Skeletal muscle cell (primary cell): ENCODE measurements at places on chromosomes 12 and 14.
A peak's percentile ranks its signal among the peaks of the same experiment; 100 is the strongest.

DNA sequence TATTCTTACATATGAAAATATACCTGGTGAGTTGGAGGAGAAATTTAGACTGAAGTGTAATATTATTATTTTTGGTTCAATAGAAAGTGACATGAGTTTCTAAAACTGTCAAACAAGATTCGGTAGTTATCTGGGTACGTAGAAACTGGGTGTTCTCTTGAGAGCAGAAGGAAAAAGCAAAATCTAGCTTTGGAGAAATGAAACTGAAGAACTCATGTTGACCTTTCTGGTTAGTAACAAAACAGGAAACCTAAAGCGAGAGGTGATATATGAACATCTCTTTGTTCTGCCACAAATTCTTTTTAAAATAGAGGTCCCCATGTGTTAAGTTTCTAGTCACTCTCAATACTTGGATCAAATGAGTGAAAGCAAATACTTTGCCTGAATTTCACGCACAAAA lies 401.7 kb downstream of the TRHDE start:
- no peak for DNase-seq

DNA sequence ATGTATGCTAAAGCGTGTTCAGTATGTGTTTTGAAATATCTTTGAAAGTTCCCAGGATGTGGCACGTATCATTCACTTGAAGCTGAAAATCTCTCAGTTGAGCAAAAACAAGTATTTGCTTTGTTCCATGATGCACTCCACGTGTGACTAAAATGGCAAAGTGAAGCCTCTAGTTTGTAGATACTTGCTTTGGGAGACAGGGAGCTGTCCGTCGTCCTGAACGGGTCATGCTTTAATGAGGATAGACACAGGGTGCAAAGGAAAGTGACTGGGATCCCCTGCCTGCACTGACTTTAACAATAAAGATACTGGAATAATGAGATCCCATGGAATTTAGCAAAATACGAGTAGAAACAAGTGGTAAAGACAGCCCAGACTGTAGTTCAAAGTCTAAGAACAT lies 991.4 kb downstream of the NRXN3 start:
- no peak for DNase-seq

DNA sequence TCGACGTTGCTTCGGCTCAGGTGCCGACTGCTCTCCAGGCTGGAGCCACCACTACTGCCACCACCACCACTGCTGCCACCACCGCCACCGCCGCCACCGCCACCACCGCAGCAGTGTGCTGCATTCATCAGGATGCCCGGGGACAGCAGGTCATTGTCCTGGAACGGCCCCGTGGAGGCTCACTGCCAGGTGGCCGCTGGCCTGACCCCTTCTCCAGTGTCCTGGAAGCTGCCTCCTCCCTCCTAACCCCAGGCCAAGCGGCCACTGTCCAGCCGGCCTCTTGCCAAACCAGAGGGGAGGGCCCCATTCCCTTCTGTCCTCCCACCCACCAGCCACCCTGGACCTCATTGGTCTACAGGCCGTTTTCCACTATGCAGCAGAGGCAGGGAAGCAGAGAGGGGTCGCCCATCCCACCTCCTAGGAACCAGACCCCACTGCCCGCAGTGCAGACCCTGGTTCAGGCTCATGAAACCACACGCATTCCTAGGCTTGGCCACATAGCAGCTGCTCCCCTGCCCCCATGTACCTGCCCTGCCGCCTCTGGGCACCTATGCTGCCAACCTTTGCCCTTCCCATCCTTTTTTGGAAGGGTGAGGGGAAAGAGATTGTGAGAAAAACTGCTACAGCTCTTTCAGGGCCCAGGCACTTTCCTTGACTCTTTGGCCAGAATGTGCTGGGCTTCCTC lies 15.2 kb downstream of the ARL6IP4 start:
- no peak for DNase-seq

DNA sequence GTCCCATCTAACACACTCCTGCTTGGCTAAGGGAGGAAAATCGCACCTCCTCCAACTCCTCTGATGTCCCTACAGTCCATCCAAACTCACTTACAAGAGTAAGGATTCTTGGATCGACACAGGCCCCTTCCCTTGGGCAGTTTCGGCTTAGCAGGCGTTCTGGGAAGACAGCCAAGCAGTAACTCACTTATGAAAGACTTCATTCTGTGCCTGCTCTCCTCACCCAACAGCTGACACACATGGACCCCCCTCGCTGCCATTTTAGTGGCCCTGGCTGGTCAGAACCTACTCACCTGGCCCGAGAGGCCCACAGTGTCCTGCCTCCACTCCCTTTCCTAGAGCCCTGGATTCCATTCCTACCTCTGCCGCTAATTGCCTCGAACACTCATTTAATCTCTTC lies 52.3 kb upstream of the BCL2L14 start:
- peak; percentile 50 for DNase-seq

DNA sequence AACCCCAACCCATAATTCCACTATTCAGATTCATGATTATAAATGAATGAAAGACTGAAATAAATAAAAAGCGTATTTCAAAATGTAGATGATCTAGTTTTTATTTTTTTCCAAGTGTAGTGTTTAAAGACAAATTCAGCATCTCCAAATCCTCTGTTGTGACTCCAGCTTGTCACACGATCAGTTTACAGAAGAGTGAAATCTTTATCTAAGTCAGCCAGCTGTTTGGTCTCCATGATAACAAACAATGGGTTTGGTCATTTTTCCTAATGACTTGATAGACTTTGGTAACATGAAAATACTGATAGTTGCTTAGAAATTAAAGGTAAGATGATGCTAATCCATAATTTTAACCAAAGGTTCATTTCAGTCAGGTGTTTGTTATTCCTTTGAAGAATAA lies 114.5 kb upstream of the RASSF8 start:
- no peak for DNase-seq

- no peak for DNase-seq
Observed at GRCh38 chr12:29270446-29270845, 110.5 kb downstream of the ERGIC2 start.

- DNase-seq = no peak
Observed at GRCh38 chr12:113910751-113911272, 55.3 kb downstream of the RBM19 start.

GRCh38 chr14:26199590-26200370 lies 398.1 kb downstream of the NOVA1 start:
- DNase-seq = peak; percentile 64

GRCh38 chr12:104223712-104224111 lies 8.1 kb downstream of the TXNRD1 start:
- DNase-seq = no peak

- DNase-seq = no peak
Observed at GRCh38 chr14:85934123-85934885, 404.4 kb downstream of the FLRT2 start.

GRCh38 chr12:113960030-113960429 lies 6.1 kb downstream of the RBM19 start:
- no peak for DNase-seq

DNA sequence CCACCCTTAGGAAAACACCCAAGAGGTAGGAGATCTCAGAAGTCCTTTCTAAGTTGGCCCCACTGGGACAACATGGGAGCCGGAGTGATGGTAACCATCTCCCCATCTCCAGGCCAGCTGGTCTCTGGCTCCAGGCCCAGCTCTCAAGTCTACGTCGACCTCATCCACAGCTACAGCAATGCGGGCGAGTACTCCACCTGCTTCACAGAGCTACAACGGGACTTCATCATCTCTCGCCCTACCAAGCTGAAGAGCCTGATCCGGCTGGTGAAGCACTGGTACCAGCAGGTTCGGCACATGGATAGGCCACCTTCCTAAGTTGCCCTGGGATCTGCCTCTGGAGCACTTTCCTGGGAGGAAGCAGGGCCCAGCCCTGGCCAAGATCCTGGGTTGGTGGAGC lies 11.0 kb upstream of the OAS2 start:
- no peak for DNase-seq

DNA sequence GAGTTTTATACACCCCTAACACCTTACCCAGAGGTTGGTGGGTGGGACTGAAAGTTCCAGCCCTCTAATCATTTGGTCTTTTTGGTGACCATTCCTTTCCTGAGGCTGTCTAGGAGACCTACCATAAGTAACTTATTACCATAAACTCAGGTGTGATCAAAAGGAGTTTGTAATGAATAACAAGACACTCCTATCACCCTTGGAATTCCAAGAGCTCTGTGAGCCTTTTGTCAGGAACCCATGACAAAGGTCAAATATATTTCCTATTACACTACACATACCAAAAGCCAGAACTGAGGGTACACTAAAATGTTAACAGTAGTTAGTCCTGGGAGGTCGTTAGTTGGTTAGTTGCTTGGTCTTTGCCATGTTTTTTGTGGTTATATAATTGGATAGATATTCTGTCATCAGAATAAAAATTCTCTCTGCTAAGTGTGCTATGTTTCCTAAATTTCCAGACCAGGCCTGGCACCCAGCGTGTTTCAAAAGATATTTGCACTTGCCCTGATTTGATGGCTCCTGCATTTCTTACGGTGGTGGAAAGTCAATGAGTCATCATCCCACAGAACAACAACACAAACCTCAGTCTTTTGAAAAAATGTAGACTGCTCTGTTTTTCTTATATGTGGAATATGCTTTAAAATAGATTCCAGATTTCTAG lies 27.0 kb upstream of the AKAP5 start:
- peak; percentile 65 for DNase-seq

DNA sequence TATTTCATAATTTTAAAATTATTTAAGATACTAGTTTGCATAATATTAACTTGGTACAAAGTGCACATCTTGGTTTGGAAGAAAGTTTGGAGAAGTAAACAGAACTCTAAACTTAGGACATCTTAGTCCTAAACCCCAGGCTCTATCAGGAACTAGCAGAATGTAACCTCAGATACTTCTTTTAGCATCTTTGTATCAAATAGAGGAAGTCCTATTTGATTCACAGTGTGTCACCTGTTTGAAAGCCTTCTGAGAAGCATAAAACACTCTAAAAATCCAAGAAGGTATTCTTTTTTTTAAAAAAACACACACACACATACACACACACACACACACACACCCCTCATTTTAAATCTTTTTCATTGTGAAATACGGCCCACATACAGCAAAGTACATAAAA lies 12.0 kb upstream of the RNU6-7 start:
- DNase-seq = no peak

DNA sequence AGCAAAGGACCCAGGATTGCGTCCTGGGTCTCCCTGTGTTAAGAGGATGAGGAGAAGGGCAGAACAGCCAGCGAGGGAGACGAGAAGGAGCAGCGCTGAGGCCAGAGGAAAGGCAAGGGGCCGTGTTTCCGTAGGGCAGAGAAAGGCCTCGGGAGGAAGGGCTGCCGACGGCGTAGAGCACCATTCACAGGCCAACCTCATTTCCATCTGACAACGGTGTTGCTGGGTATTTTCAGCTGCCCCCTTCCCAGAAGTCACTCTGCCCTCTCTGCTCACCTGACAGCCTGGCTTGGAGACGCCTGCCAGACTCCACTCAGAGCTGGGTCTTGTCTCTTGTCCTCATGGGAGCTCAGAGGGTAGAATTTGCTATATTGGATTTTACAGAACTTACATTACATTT lies 51.4 kb downstream of the GPR68 start:
- no peak for DNase-seq

DNA sequence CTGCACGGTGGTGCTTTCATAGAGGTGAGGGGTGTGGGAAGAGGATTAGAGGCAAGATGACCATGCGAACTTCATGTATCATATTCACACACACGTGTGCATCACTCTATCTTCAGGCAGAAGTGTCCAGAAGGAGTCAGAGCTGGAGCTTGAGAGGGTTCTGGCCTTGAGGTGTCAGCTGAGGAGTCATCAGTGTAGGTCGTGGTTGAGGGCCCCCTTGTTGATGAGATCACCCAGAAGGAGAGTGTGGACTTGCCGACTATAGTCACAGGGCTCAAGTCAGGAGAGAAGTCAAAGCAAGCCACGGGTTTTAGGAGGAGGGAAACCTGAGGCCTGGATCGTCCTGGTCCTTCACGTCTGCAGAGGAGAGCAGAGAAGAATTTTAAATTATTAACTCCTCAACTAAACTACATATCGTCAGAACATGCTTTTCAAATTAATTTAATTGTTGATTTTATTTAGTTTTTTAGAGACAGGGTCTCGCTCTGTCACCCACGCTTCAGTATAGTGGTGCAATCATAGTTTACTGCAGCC lies 25.4 kb downstream of the EML1 start:
- no peak for DNase-seq

GRCh38 chr12:57473392-57473791 lies 6.3 kb downstream of the ARHGAP9 start:
- no peak for DNase-seq

GRCh38 chr12:14984036-14984435 lies 11.2 kb downstream of the PDE6H start:
- DNase-seq = no peak

DNA sequence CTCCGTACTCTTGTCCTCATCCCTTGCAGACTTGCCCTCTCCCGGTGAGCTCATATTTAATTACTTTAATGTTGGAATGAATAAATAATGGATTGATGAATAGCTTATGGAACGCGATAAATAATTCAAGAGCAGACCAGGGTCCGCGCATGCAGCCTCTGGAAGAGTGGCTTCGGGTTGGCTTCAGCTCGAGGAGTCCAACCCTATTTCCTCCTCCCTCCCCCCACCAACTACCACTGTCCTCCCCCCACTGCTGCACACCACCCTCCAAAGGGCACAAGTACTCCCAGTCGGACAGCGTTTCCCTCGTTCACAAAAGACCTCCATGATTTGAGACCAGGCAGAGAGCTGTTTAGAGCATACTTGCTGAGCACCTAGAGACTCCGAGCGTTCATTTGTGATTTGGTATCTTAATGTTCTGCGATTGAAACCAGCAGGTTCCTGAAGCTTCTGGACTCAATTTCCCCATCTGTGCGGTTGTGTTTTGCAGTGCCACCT lies 647 bp upstream of the SIX1 start:
- DNase-seq = no peak

GRCh38 chr14:93880021-93880820 lies 46.9 kb upstream of the FAM181A start:
- DNase-seq = no peak

DNA sequence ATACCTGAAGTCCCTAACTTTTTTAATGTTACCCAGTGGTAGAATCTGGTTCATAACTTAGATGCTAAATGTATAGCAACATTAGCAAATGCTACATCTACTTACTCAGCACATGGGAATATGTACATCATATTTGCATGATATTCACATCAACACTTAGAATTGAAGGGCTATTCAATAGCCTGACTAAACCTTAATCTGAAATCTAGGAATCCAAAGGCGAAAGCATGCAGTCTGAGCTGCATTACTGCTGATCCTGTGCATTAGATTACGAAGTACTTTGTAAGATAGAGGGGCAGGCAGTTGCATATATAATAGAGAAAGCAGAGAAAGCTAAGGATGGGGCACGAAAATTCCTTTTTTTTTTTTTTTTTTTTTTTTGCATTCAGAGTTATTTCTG lies 40.4 kb downstream of the SLC38A4 start:
- DNase-seq = no peak

DNA sequence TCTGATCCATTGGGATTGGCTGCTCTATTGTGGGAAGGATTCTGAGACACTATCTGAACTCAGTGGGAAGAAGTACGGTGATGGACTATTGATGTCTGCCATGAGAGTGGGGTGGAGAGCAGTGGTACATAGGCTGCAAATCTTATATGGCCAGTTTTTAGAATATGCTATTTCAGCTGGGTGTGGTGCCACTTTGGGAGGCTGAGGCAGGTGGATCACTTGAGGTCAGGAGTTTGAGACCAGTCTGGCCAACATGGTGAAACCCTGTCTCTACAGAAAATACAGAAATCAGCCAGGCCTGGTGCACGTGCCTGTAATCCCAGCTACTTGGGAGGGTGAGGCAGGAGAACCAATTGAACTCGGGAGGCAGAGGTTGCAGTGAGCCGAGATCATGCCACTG lies 505.9 kb downstream of the MED13L start:
- no peak for DNase-seq

GRCh38 chr12:25009496-25010092 lies 60.7 kb upstream of the BCAT1 start:
- DNase-seq = no peak

- DNase-seq = no peak
Observed at GRCh38 chr14:61582815-61583214, 112.5 kb upstream of the HIF1A start.
